Smooth muscle cell of the pulmonary artery (primary cell): ENCODE measurements at places on chromosomes 2 and 18. TPM values are rescaled to one million over a fixed set of nuclear protein-coding genes. Genes with fewer than 3 reads are reported as not detected.

NFATC1 gene
- total RNA-seq = 3.5 and 3.8 TPM in 2 replicates

DSG1 gene
- not detected in 2 replicates for total RNA-seq

GCKR gene
- total RNA-seq = 7.4 and 8.5 TPM in 2 replicates

CD207 gene
- not detected in 2 replicates for total RNA-seq

DUSP2 gene
- 2.3 and 2.9 TPM in 2 replicates for total RNA-seq

KCNE4 gene
- 37.7 and 120 TPM in 2 replicates for total RNA-seq

DSC2 gene
- total RNA-seq = 0.07 TPM in 2 replicates

LHCGR gene
- total RNA-seq = not detected in 2 replicates

GORASP2 gene
- 34.5 and 37.1 TPM in 2 replicates for total RNA-seq

RIT2 gene
- total RNA-seq = not detected in 2 replicates

FEV gene
- not detected in 2 replicates for total RNA-seq

LBX2 gene
- 0.59 and 4.5 TPM in 2 replicates for total RNA-seq

ELOA2 gene
- total RNA-seq = not detected in 2 replicates

DCDC2C gene
- not detected in 2 replicates for total RNA-seq
